ENCODE measurements at places on chromosomes 5 and 9.

DNA sequence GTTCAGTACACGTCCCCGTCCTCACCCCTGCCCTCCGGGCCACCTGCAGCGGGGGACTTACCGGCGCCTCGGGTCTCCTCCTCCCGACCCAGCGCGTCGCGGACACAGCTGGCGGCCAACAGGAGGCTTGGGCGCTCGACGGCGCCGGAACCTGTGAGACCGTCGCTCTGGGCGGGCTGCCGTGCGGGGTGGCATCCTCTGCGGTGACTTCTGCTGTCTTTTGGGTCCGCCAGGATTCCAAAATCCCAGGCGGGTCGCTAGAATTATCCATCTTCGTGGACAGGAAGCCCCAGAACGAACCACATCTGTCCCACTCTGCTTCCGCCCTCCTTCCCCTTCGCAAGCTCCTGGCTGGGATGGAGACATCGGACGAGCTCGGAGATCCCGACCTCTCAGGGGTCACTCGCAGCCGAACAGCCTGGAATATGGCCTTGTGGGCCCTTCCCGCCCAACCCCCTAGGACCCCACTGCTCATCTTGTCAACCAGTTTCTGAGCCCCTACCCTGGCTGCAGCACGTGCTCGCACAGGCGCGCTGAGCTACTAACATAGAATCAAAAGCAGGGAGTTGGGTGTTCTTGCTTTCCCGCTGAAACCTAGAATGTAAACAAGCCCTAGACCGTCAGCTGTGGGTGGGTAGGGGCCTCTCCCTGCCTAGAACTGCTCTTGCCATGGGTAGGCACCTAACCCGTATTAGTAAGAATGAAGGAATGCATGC is 947 bp upstream of the MARCHF3 start:
- no peak for DNase-seq

- no peak for DNase-seq
These were observed 18.2 kb downstream of the ATP10B start for GRCh38 chr5:160833806-160834205.

DNA sequence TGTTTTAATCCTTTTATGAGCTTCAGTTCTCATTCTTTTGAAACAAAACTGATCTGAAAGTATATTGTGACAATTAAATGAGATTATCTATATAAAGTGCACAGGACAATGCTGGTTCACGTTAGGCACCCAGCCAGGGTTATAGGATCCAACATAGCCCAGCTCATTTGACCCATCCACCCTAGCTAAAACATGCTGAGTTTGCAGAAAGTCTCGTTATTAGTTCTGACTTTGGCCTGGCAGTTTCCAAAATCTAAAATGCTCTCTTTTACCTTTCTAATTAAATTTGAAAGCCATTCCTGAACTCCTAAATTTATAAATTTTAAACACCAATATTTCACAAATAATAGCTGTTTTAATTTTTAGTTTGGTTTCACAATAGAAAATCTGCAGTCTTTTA is 131.9 kb upstream of the PTPRD start:
- no peak for DNase-seq

GRCh38 chr5:136563489-136563888 is 198.1 kb upstream of the TRPC7 start:
- no peak for DNase-seq

DNA sequence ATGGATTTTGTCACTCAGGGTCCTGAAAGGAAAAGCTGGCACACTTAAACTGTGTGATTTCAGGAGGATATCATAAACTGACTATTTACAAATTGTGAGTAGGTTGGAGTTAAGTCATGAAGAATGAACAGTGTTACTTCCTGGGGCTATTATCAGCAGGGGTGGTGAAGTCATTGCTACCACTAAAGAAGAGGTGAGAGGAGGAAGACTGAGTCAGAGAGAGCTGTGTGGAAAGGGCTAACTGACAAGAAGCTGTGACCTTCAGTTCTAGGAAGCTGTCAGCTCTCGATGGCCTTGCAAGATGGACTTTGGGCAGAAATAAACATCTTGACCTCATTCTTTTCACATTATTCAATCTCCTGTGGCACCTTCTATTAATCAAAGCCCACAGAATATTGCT is 72.3 kb upstream of the STARD4 start:
- DNase-seq: no peak

DNA sequence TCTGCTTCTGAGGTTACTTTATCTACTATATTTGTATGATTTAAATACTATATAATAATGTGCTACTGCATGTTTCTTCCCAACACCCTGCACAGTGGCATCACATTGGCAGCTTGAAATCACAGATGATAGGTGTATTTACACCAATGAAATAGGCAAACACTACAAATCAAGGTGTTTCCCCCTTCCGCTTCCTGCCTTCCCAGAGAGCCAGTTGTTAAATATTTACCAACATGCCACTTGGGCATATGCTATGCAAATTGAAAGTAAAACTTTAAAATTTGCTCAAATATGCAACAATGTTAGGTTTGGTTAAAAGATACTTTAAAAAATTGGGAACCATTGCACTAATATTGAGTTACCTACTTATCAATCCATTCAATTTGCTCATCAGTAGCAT is 58.2 kb upstream of the SMARCA2 start:
- no peak for DNase-seq

- no peak for DNase-seq
These were observed 3.4 kb downstream of the CPEB4 start for GRCh38 chr5:173891308-173892116.
